ENCODE measurements at places on chromosomes 7 and 10.

GRCh38 chr10:22219308-22219707, 1.5 kb upstream of the EBLN1 start:
- no peak for DNase-seq

DNA sequence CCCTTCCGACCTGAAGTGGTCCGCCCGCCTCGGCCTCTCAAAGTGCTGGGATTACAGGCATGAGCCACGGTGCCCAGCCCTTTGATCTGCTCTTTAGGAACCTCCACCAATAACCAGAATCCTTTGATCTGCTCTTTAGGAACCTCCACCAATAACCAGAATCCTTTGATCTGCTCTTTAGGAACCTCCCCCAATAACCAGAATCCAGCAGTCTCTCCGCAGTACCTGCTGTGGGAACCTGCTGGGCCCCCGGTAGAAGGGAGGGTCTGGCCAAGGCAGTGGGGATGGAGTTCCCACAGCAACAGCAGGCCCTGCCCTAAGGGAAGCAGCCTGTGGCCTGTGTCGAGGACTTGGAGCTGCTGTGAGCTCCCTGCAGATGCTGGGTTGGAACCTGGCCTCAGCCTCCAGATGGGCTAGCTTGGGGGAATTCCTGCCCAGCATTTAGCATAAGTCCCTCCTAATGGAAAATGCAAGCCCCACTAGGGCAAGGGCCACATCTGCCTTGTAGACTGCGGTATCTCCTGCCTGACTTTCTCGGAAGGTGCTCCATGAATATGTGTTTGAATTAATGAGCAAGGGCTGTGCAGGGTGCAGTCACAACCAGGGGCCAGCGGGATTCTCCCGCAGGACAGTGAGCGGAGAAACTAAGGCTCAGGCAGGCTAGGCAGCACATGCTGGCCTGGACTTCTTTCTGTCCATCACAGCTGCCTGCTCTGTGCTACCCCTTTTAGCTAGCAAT, 165.8 kb downstream of the UBE2H start:
- no peak for DNase-seq

GRCh38 chr10:79532-80215, 30.6 kb upstream of the TUBB8 start:
- no peak for DNase-seq

DNA sequence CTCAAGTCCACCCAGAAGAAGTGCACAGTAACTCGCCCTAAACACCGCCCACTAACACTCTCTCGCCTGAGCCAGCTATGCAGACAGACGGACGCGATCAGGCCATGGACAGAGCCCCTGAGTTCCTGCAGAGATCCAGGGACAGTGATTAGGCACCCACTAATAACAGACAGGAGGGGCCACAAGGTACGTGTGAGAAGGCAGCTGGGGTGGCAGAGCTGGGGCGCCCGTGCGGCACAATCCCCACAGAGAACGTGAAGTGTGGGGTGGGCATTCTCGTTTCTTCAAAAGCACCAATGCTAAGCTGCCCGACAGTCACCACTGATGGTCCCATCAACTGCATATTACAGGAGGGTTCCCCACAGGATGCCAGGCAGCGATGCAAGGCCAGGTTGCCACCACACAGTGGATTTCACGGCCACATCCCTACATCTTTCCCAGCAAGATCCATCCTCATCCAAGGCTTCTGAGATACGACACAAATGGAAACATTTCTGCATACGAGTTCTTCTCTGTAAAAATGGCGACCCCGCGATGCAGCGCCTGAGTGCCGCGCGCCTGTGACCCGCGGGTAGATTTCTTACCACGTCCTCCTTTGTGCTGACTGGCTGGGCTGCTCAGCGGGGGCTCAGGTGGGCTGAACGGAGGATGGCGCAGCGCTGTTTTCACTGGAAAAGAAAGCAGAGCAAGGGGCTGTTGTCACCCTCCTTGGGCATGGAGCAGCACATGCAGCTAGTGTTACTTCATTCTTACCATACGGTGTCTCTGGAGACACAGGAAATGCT, 237.5 kb downstream of the TNS3 start:
- DNase-seq, result no peak

GRCh38 chr7:98221611-98222532, 10.6 kb downstream of the BHLHA15 start:
- DNase-seq, result no peak

GRCh38 chr10:46559231-46559671, 2.8 kb upstream of the GPRIN2 start:
- peak; percentile 0 for DNase-seq

All from CD4-positive, alpha-beta T cell treated with Interferon gamma for 1 hour (primary cell).